ENCODE measurements at places on chromosomes 2 and 18. TPM values are rescaled to one million over a fixed set of nuclear protein-coding genes. Genes with fewer than 3 reads are reported as not detected.
A peak's percentile ranks its signal among the peaks of the same experiment; 100 is the strongest.

DNA sequence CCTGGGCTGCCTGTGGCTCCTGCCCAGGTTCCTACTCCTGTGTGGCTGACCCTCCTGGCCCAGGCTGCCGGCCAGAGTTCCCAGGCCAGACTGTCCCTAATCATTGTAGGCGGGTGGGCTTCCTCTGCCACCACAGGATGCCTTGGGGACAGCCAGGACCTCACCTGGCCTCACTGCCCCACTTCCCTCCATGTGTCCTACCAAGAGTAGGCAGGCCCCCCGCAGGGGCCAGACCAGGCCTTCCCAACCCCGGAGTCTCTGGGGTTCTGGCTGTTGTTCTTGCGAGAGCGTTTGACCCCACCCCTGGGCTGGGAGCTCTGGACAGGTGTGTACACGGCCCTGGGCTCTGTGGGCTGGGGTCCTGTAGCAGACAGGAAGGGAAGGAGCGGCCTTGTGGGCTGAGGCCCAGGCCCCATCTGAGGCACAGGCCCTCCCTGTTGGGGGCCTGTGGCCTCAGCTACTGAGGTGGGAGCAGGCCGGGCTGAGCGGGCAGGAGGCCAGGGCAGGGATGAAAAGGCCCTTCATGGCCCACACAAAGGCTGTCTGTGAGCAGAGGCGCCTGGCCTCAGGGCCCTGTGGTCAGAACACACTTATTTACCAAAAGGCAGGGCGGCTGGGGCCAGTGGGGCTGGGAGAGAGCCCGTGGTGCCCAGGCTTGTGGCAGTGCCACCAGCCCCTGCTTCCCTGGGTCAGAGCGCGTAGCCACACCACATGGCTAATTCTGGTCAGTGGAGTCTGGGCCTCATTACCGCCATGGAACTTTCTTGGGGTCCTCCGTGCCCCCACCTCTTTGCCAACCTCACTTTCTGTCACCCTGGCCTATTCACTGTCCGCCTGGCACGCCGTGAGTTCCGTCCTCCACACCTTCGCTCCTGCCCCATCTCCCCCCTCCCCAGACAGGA is 2.0 kb downstream of the SNORC start:
- no peak for DNase-seq

DNA sequence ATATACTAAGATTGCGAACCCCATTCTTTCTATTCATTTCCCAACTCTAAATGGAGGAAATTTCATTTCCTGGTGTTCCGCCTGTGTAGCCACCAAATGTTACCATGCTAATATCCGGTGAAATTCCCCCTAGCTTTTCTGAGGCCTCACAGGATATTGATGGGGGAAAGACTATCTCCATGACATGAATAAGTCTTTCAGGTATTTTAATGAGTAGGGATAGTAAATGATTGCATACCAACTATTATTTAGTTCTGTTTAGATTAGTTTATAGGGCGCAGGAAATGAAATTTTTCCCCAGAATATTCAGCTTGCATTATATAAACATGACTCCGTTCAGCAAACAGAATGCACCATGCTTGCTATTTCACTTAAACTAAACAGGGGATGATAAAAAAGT is 55.4 kb downstream of the COL5A2 start:
- DNase-seq, result no peak

DNA sequence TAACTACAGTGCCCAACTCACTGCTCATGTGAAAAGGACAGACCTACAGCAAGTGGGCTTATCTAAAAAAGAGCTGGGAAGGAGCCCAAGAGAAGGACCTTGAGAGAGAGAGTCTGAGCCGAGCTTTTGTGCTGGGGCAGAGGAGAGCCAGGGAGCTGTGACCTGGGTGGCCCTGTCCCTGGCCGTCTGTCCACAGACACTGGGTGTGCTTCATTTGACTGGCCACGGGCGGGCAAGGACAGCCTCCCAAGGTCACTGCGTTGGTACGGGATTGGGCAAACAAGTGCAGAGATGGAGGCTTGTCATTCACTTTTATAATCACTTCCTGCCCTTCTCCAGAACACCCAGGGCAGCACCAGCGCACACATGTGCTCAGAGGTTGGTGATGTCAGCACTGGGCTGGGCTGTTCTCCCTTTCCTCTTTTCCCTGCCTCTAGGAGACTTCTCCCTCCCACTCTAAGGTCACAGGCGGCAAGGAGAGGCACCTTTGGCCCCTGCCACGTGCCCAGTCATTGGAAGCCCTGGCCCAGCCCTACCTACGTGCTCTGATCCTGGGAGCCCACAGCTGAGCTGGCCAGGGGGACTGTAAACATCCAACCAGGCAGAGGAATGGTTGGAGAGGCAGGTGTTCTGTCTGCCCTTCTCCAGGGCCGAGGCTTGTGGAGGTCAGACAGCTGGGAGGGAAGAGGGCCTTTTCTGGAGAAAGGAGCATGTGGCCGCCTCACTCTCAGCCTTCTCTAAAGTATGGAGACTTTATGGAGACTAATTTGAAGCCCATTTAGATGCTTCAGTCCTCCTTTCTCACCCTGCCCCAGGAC is 6.4 kb upstream of the PSD4 start:
- peak; percentile 51 for DNase-seq

GRCh38 chr18:6376433-6377229 is 38.1 kb downstream of the L3MBTL4 start:
- DNase-seq, result no peak

DNA sequence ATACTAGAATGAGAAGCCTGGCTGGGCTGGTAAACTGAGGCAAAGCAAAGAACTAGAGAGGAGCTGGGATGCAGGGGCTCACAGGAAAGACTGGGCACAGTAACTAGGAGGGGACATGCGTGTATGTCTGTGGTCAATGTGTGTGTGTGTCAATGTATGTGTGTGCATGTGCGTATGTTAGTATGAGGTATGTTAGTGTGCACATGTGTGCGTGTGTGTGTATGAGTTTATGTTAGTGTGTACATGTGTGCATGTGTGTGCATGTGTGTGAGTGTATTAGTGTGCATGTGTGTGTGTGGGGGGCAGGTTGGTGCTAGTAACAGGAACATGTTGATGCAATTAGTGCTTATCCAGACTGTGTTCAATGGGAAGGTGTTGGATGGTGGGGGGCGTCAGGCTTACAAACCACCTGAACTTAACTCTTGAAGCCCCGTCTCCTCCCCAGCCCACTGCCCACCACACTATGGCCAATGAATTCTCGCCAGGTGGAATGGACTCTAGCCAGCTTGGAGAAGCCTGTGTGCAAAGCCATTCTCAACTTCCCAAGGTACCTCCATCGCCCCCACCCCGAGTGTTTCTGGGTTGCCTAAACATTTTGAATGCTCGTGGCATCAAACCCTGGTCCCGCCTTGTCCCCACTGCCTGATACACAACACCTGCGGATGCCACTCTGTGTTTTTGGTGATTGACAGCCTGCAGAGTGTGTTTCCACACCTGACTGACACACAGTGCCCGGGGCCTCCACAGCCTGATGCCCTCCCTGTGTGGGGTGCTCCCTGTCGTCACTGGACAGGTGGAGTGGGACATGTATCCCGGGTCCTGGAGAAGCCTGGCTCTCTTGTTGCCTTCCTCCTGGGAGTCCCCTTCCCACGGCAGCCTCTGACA is 90.1 kb upstream of the ASB18 start:
- no peak for DNase-seq

- DNase-seq, result peak; percentile 76
Measured at GRCh38 chr2:9735335-9735734, 104.5 kb upstream of the YWHAQ start.

DNA sequence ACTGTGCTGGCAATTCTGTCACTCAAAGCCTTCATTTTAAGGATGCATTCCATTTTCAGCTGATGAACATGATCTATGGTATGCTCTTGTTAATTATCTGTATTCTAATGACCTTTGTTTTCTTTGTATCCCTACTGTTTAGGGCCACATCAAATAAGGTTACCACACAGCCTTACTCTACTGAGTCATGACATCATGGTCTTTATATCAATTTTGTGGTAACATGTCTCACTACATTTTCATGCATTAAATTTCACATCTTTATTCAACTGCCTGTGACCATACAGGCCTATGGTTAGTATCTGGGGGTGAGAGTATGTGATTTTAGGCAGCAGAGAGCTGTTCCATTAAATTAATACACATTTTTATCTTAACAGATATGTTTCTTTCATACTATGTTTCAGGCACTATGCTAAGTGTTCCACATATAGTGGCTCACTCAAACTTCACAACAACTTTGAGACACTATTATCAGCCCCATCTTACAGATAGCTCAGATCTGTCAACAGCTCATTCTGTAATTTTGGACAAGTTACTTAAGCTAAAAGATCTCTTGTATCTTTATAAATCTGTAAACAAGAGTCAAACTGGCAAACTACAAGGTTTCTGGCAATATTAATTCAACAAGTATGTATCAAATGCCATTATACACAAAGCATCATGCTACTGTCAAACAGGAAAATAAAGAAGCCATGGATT is 18.0 kb downstream of the LRPPRC start:
- no peak for DNase-seq

GRCh38 chr2:88657131-88657530 is 29.9 kb upstream of the EIF2AK3 start:
- DNase-seq, result no peak

DNA sequence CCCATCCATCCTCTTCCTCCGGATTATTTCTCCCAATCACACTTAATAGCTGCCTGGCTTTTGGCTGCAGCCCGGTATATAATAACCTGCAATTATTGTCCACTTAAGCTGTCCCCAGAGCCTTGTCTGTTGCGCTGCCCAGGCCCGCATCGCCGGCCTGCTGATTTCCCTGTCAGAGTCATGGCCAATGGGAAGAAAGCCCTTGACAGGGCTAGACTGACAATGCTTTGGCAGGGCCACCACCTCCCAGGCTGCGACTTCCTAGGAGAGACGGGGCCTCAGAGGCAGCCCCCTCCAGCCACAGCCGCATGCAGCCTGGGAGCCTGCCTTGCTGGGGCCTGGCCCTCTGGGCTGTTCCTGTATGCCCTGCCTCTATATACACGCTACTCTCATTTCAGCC is 10.0 kb upstream of the CELF4 start:
- no peak for DNase-seq

Gene ERMN
- 3.1 TPM for total RNA-seq

Gene SOX11
- not detected for total RNA-seq

Gene NFE2L2
- 63.2 TPM for total RNA-seq

Gene ABCG5
- not detected for total RNA-seq

Data from activated CD4-positive, alpha-beta memory T cell treated with anti-CD3 and anti-CD28 coated beads, Interleukin-2, amount 10 ng/mL, durations not matched to agents 7 days and 5 days (primary cell).